ENCODE measurements at places on chromosomes 3 and 15.

DNA sequence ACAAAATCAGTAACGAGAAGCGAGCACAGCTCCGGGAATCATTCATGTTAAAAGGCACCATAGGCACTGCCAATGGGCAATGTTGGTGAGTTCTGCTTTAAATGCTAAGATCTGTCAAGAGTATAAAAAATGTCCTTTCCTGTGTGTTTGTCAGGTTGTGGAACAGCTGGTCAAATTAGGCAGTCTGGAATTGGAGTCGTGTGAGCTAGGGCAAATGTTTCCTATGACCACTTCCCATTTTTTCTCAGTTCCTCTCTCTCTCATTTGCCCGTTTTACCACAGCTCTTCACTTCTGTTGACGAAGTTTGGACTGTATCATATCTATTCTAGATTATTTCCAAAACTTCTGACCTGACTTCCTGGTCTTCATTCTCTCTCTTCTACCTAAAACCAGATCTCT lies 60.8 kb upstream of the GOLIM4 start:
- no peak for DNase-seq

DNA sequence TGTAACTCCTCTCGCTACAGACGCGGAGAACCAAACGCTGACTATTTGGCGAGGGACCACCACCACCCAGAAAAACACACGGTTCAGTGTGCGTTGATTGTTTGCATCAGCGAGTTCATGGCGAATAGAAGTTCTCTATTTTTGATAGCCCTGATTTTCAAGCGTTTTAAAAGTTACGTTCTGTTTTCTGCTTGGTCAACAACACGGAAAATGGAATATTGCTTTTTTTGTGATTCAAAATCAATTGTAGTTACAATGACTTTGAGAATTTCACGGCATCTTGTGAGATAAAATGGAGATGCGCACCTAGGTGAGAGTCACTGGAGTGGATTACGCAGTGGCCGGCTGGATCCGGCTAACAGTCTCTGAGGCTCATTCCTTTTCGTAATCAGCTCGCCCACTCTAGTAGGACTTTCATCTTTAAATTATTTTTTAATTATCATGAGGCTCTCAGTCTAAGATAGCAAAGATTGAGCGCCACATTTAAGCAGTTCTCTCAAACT lies 54.8 kb downstream of the CCDC54 start:
- no peak for DNase-seq

GRCh38 chr3:152505926-152506325 lies 237.2 kb downstream of the MBNL1 start:
- DNase-seq, result no peak

DNA sequence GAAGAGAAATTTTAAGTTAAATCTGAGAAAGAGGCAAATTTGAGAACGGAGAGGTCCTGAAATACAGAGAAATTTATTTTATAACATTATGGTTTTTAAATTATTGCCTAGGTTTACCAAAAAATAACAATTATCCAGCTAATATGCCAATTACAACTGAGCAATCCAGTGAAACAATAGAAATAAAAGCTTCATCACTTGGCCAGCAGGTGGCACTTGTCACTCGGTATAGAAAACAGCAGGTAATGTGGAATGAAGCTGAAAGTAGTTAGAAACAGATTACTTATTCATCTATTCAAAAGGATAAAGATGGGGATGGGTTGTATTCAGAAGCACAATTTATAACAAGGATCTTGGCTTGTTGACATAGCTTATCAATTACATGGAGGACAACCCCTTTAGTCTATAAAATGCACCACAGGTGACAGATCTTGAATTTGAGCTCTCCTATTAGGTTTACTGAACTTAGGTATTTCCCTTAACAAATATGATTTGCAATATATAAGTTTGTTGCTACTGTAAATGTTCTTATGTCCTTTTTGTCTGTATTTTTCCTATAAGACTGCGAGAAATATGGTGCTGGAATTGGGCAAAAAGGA lies 70.1 kb upstream of the GUCA1C start:
- DNase-seq, result no peak

DNA sequence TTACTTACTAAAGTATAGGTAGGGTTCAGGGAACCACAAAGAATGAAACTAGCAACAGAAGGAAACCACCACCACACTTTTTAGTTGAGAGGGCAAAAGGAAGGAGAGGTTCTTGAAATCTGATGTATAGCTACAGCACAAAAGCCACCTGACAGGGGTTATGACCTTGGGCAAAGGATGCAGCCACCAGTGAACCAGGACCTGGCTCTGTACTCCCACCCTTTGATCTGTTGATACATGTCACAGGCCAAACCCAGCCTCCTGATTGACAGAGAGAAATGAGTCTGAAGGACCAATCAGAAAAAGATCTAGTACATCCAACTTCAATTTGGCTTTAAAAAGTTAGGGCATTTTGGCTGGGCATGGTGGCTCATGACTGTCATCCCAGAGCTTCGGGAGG lies 20.0 kb upstream of the BLM start:
- DNase-seq, result no peak

- no peak for DNase-seq
Observed at GRCh38 chr3:132645058-132645457, 14.6 kb downstream of the ACAD11 start.

GRCh38 chr3:127678611-127679533 lies 6.1 kb downstream of the ABTB1 start:
- DNase-seq, result no peak

All from activated T-cell treated with anti-CD3 and anti-CD28 coated beads, Interleukin-2, amount 50 U/mL, for 24 hours (primary cell).